Activated T-cell treated with anti-CD3 and anti-CD28 coated beads, Interleukin-2, amount 50 U/mL, for 48 hours (primary cell): ENCODE measurements at places on chromosomes 5 and 9.

- no peak for DNase-seq
Observed at GRCh38 chr5:37975531-37975930, 135.7 kb upstream of the GDNF start.

- no peak for DNase-seq
Observed at GRCh38 chr9:92170848-92171247, 55.6 kb upstream of the SPTLC1 start.

DNA sequence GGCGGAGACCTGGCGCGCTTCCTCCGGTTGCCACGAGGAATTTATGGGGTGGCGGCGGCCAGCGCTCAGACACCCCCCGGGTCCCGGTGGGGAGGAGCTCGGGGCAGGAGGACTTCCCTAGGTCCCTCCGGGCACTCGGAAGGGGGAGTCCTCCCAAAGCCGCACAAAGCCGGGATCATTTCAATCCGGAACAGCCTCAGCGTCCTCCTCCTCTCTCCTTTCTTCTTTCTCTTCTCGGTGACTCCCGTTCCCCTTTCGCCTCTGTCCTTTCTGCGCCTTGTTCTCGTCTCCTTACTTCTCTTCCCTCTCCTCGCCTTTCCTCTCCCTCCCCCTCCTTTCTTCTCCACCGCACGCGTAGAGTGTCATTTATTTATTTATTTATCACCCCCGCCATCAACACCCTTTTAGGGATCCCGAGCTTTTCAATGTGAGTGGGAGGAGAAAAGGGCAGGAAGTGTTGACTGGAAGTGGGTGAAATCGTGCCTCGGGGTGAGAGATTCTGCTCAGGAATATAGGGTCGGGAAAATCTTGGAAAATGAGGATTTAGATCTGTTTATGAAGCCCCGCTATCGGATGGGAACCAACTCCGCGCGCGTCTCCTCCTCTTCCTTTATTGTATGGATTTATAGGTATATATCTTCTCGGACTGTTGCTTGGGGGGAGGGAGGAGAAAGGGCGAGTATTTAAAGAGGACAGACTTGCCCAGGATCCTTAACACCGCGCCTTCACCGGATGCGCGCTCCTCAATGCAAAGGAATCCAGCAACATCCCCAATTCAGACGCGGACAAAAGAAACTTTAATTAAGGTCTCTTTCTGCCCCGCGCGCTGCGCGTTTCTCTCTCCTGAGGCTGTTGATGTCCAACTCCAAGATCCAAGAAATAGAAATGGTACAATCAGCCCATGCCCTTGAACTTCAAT lies 2.0 kb upstream of the ZNF462 start:
- DNase-seq: no peak

- no peak for DNase-seq
Observed at GRCh38 chr9:13860946-13861640, 452.8 kb downstream of the NFIB start.

DNA sequence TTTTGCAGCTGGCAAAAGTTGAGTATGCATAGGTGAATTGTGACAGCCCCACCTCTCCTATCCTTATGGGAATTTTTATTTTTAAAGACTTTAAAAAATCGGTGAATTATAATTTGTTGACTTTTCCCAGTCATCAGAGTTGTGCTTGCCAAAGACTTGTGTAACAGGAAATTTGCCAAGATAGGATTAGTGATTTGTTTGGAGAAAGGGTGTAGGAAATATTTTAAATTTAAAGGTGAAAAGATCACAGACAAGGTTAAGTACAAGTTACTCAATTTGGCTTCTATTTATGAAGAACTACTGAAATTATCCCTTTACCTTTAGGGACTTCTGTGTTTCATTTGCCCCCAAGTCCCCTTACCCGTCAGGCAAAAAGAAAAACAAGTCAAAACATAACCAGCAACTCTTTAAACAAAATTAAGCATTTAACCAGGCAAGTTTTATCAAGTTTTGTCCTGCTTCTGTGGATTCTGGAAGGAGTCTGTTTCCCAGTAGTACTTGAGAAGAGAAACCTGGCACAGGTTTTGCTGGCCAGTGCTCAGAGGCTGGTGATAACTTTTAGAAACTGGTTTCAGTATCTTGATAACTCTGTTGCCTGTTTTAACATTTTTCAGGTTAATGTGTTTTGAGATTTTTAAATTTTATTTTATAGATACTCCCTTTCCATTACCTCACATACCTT lies 285.4 kb downstream of the MAST4 start:
- DNase-seq: no peak

DNA sequence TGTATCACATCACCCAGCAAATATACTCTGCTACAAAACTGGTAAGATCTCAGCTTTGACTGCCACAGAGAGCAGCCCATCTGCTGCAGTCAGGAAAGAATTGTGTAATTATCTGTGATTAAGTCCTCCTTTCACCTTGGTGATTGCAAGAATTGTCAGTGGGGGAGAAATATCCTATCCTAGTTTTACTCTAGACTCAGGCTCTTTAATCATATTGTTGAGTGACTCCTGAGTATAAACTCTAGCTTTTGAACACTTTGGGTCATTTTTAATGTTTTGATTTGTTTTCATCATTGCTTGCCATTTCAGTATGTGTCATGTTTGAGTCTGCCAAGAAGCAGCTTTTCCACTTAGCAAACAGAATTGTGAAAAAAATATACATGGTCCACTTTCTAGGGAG lies 32.1 kb downstream of the VCAN start:
- no peak for DNase-seq

GRCh38 chr9:36949466-36949865 lies 84.6 kb downstream of the PAX5 start:
- DNase-seq: no peak

DNA sequence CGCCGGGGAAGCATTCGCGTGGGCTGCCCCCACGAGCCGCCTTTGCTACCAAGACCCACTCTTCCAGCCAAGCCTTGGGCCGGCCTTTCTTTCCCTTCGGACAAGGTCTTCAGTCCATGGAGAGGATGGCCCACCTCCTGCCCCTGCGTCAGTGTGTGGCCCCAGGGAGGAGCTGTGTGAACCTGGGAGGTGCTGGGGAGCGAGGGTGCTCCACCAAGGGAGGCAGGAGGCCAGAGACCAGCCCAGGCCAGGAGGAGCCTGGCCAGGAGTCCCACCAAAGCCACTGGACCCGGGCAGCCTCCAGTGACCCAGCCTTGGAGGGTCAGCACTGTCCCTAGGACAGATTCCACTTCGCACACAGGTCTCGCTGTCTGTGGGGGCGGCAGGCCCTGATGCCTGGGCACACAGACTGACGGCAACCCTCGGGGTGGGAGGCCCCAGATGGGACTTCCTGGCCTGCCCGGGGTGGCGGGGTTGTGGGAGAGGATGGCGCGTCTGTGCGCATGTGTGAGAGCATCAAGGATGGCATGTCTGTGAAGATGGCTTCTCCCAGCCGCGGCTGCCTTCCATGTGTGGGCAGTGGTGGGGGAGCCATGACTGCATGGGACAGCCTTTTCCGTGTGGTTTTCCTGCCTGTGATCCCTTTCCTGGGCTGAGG lies 113.3 kb upstream of the LPCAT1 start:
- DNase-seq: no peak

GRCh38 chr5:80985600-80986228 lies 25.6 kb downstream of the RASGRF2 start:
- no peak for DNase-seq
